HuH-7.5 (cell line): ENCODE measurements at places on chromosomes 6 and 20.

GRCh38 chr6:89145091-89145955 is 532 bp upstream of the PM20D2 start:
- no peak for DNase-seq

DNA sequence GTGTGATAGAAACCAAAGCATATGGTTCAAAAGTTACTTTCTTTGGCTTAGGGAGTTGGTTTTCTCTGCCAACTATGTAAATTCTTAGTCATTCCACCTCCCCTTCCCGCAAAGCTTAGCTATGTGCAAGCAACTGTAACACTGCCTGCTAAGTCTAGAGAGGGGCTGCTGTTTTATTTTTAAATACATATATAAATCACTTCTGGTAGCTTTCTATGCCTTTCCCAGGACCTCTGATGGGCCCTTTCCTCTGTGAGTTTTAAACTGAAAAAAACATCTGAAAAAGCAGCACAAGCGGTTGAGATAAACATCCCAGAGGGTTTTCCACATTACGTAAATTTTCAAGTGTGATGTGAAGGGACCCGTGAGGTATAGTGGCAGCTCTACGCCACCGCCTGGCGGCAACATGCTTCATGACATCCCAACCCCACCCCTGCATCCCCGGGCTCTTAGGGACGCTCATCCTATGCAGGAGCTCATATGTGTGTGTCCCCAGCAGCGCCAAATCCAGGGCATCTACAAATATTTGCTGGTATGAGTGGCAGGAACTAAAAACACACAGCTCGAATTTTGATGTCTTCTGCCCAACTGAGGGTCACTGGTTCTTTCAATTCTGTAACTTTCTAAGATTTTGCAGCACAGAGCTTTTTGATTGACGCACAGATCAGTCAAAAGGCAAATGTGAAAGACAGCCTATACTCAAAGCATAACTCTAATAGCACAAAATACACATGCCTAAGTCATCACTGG is 12.7 kb downstream of the SAYSD1 start:
- DNase-seq = no peak

- DNase-seq = no peak
These were observed 357.1 kb downstream of the MAFB start for GRCh38 chr20:40331807-40332560.

DNA sequence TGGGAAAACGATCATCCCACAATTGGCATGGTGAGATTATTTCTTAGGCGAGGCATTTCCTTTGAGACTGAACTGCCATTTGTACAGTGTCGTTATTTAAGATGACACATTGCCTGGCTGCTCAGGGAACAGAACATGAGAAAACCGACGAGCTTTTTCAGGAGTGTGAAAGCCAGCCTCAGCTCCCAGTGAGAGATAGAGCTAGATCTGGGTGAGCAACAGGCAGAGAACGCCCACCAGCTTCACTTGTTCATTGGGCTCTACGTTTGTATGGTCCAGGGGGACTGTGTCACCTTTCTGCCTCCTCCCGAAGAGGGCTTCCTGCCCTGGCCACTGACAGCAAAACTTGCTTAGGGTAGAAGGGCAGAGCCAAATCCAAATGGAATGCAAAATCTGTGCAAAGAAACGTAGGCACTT is 378.1 kb downstream of the RNGTT start:
- DNase-seq = no peak

GRCh38 chr20:63848003-63848911 is 13.0 kb upstream of the ABHD16B start:
- DNase-seq = peak; percentile 41

- no peak for DNase-seq
These were observed 13.3 kb upstream of the PTPN1 start for GRCh38 chr20:50496773-50497385.

DNA sequence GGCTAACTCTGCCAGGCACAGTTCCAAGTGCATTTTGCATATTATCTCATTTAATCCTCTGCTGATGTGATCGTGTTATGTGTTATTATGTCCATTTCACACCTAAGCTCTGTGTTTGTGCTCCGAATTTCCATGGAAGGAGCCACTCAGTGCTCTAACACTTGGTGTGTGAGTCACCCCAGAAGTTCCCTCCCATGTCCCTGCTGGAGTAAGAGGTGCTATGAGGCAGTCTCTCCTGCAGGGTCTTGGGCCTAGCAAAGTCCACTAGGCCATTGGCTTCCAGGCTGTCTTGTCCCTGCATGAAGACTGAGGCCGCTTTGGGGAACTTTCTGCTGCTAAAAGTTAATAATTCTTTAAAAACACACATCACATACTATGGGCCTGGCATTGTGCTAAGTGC is 405.9 kb upstream of the SULF2 start:
- DNase-seq = no peak

GRCh38 chr6:4819706-4820283 is 43.6 kb downstream of the CDYL start:
- no peak for DNase-seq

DNA sequence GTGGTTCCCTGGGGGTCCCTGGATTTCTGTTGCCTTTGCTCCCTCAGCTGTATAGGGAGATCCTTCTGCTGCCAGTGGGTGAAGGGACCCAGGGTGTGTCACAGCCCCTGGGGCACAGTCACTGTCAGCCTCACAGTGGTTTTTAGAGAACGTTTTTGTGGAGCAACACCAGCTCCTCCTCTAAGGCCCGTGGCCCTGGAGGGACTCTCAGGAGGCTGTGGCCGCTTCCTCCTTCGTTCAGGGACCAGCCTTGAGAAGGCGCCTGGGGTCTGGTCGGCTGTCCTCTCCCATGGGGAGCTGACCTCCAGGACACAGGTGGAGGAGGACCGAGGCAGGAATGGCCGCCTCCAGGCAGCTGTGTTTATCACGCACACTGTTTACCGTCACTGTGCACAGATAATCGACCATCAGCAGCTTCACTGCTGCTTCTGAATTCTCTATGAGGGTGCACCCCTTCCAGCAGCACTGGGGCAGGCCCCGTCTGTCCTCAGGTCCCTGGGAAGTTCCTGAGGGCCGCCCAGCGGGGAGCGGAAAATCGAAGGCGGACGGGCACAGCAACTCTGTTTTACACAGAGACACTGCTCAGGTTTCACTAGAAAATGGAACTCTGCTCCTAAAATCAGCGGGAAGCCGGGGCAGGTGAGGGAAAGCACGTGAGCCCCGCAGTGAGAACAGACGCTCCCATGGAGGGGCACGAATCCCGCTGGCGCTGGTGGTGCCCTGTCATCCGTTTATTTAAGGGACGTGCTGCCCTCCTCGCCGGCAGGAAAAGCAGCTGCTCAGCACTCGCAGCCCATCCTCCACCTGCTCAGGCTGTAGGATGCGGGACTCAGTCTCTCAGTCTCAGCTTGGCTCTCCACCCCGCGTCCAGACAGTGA is 10.4 kb upstream of the FRMD1 start:
- no peak for DNase-seq

- DNase-seq = peak; percentile 47
These were observed 376.9 kb downstream of the PHF3 start for GRCh38 chr6:64012351-64013001.

GRCh38 chr20:45489083-45489531 is 19.6 kb downstream of the WFDC2 start:
- DNase-seq = no peak

DNA sequence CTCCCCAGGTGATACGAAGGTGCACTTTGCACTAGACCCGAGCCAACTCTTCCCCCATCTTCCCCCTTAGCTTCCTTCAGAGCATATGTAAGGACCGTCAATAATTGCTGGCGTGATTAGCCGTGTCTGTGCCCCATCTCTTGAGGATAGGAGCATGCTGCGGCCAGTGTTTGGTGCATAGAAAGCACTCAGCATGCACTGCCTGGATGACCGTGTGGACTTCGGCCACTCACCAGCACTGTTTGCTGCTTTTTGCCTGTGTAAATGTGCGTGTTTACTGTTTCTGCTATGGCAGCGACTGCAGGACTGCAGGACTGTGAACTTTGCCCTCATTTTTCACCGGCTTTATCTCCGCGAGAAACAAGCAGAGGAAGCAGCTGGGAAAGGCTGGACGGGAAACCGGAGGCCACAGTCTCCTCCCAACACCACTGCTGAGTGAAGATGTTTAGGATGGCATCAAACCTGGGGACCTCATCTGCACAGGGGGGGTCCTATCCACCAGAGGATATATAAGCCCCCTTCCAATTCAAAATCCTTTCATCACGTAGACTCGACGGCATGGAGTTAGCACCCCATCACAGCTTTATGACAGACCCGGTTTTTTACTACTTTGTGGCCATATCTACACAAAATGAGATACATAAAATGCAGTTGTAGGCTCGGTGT is 150.6 kb upstream of the AFDN start:
- peak; percentile 80 for DNase-seq
